ENCODE measurements at places on chromosomes 12 and 14.

DNA sequence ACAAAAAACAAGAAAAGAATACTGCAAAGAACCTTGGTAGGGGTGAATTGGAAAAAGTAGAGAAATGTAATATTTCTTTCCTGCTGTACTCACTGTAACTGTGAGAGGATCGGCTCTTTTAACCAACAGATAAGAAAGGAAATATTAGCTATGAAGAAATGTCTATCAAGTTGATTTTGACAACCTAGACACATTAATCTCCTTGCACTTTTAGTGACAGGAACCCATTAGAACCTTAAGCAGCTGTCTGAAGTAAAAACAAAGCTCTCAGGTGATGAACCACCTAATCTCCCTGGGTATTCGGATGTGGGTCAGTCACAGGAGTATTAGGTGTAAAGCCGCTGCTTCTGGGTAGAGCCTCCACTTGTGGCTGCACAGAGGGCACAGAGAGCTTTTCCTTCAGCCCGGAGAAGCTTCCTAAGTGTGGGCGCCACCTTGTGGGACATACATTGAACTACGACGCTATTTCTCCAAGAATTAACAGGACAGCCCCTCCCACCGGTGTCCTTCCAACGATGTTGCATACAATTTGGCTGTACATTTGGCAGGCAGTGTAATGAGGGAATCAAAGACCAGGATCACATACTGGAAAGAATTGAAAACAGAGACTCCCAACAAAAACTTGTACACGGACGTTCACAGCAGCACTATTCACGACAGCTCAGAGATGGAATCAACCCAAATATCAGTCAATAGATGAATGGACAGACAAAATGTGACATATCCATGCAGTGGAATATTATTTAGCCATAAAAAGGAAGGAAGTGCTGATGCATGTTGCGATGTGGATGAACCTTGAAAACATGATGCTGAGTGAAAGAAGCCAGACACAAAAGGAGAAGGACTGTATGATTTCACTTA is 28.9 kb upstream of the MAPKAPK5 start:
- peak; percentile 75 for DNase-seq

GRCh38 chr14:96979611-96980074 is 182.5 kb downstream of the VRK1 start:
- peak; percentile 91 for DNase-seq

DNA sequence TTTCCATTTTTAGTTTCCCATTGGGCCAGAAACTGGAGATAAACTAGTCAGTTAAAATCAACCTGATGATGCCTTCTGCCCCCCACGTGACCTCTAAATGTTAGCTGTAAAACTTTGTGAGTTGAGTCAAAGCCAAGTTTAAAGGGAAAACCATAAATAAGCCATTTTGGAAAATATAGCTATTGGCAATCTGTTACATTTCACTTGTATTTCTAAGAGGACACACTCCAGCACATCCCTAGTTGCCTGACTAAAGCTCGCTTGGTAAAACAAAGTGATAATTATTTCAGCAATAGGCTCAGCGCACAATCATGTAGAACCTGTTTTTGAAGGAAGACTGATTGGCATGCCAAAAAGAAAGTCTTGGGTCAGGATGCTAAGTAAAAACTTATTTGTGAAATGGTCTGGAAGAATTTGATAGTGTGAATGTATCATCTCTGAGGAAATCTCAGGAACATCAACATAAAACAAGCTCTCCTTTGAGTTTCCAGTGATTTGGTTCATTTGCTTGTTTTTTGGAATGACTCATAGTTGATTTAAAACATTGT is 49.2 kb upstream of the AEBP2 start:
- DNase-seq = no peak

DNA sequence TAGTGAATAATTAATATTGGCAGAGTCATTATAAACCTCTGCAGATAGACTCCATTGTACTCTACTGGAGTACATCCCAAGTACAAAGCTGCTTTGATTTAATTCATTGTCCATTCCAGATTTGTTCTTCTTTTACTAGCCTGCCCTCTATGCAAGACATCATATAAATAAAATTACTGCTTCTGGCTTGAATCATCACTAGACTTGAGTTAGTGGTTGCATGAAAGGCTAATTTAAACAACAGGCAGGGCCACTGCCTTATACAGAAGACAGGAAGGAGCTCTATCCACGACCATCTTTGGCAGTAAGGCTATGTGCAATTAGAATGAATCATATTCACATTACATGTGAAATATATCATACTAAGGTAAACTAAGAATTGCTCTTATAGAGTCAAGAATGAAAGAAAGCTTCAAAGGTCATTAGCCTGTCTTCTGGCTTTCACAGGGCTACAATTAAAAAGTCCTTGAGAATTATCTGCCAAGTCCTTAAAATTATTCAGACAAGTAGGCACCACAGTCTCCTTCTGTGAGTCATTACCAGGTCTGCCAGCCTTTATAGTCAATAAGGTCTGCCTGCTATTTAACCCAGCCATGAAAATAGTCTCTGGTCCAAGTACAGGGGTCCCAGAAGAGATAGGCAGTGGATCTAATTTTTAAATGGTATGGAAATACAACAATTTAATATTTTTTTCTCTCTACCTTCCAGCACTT is 631.8 kb downstream of the TMTC2 start:
- no peak for DNase-seq

DNA sequence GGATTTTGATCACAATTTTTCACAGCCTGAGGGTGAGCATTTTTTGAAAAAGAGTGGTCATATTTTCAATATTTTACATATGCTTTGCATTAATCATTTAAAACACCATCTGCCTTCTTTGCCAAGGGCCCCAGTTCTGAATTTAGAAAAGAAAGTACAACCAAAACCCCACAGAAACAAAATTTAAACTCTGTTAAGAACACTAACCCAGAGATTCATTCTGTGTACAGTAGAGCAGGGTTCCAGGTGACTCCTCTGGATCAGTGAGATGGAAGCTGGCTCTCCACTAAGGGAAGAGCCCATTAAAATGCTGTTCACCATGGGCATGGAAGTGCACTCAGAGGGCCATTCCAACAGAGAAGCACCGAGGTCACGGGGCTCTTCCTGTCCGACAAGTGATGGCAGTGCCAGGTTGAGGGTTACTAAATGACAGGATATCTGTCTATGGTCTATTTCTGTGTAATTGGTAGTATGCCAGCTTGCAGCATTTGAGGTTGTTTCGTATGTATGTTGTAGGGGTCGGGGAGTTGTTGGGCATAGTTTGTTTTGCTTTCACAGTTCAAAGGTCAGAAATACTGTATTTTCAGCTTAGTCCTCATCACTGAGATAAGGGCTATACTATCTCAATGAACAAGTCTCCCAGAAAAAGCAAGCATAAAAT is 95.9 kb downstream of the SLC35F4 start:
- no peak for DNase-seq

- no peak for DNase-seq
Observed at GRCh38 chr14:71415404-71415690, 508.1 kb downstream of the PCNX1 start.

- DNase-seq = no peak
Observed at GRCh38 chr12:4280351-4281163, 7.0 kb downstream of the CCND2 start.

DNA sequence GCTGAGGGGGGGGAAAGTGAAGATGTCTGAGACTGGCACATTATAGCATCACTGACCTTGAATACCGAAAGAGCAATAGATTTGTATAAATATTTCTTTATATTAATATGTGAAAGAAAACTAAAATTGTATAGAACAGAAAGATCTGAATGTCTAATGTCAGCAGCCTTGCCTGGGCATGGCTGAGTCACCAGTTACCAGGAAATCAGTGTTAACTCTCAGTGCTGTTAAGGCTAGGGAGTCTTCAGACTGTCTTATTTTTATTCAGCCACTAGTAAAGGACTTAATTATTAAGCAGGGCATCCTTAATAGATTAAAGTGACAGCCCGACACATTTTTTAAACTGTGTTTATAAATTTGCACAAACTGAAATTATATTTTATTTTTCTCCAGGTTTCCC is 122.9 kb upstream of the AEBP2 start:
- no peak for DNase-seq

DNA sequence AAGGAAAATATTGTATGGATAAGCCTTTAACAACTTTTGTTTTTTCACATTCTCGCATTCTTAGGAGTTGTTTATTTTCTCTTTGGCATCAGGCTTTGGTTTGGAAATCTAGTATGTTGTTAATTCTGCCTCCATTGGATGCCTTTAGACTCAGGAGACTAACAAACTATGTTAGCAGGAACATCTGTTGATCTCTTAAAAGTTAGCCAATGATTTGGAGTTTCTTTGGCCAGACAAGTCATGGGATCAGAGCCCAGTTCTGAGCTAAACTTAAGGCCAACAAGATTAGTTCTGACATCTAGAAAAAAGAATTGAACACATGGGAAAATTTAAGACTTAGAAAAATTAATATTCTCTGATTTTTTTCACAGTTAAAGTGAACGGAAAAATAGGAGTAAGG is 35.3 kb upstream of the STRAP start:
- DNase-seq = no peak

DNA sequence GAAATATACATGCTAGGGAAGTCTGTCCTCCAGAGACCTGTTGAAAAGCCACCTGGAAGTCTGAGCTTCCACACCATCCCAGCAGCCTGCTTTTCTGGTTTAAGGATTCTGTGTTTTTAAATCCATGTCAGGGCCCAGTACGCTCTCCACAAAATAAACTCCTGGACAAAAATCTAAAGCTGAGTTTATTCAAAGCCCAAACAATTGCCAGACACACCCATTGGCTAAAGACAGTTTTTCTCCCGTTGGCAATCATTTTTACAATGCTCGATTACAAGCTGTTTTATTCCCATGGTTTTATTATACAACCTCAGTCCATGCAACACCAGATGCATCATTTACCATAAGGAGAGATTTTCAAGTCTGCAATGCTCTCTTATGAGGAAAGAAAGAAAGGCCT is 94.5 kb downstream of the MYRFL start:
- DNase-seq = no peak

GRCh38 chr14:89424241-89424640 is 7.2 kb upstream of the FOXN3 start:
- no peak for DNase-seq

- DNase-seq = no peak
Observed at GRCh38 chr14:55075628-55076175, 24.3 kb downstream of the MAPK1IP1L start.
